ENCODE measurements at places on chromosomes 7 and 10. TPM values are rescaled to one million over a fixed set of nuclear protein-coding genes. Genes with fewer than 3 reads are reported as not detected.

Gene TMEM130
- total RNA-seq: not detected

Gene DIP2C
- total RNA-seq: 0.70 TPM

Gene EXOC4
- total RNA-seq: 71.1 TPM

Gene GNAI1
- not detected for total RNA-seq

Gene EPHA1
- total RNA-seq: 1.1 TPM

Gene ELFN1
- 0.08 TPM for total RNA-seq

Gene TMEM213
- 1.1 TPM for total RNA-seq

Gene NODAL
- 0.25 TPM for total RNA-seq

Gene CPA2
- total RNA-seq: not detected

Gene SPDYE6
- 0.13 TPM for total RNA-seq

Gene TMEM236
- 0.15 TPM for total RNA-seq

Gene FEZF1
- not detected for total RNA-seq

Gene PRF1
- 141 TPM for total RNA-seq

Gene GDF2
- not detected for total RNA-seq

Gene ADRA2A
- total RNA-seq: not detected

Gene INHBA
- not detected for total RNA-seq

Gene HYCC1
- 105 TPM for total RNA-seq

Gene PPP1R3A
- not detected for total RNA-seq

Gene GIMAP6
- total RNA-seq: 84.9 TPM

Gene LLCFC1
- not detected for total RNA-seq

Gene CNTNAP2
- not detected for total RNA-seq
